ENCODE measurements at places on chromosomes 1 and 21. TPM values are rescaled to one million over a fixed set of nuclear protein-coding genes. Genes with fewer than 3 reads are reported as not detected.
A peak's percentile ranks its signal among the peaks of the same experiment; 100 is the strongest.

- no peaks in the 10 kb centered on the region for H3K36me3 ChIP-seq
- H3K4me3 ChIP-seq = no peak overlapping the region
- H3K4me1 ChIP-seq = no peaks in the 10 kb centered on the region
- DNase-seq = peak; percentile 77
- no peak overlapping the region for H3K27ac ChIP-seq
- H3K27me3 ChIP-seq = no peaks in the 10 kb centered on the region
These were observed 32.8 kb upstream of the IFNAR2 start for GRCh38 chr21:33196941-33197374.

- DNase-seq = no peak
- H3K27ac ChIP-seq = no peak overlapping the region
- H3K4me1 ChIP-seq = no peaks in the 10 kb centered on the region
- H3K4me3 ChIP-seq = no peak overlapping the region
These were observed 25.1 kb downstream of the RHBG start for GRCh38 chr1:156394082-156394481.

DNA sequence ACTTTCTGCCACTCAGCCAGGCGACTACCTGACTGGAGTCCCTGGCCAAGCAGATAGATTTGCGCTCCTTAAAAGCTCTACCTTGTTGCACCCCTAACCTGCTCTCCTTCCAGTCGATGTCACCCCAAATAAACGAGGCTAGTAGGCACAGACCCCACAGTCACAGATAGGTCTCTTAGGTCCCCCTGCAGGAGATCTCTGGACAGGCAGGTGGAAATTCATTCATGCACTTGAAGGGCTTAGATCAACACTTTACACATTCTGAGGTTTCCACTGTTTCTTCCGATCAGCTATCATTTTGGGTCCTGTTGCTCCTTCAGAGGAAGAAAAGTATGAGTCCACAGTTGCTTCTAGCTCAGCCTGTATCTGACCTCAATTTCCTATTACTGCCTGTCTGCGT lies 272.6 kb upstream of the FMN2 start:
- H3K27ac ChIP-seq = no peak overlapping the region
- H3K4me1 ChIP-seq = peaks cover 8% of the 10 kb centered on the region
- no peaks in the 10 kb centered on the region for H3K36me3 ChIP-seq
- H3K4me3 ChIP-seq = no peak overlapping the region
- DNase-seq = no peak
- H3K27me3 ChIP-seq = no peaks in the 10 kb centered on the region

DNA sequence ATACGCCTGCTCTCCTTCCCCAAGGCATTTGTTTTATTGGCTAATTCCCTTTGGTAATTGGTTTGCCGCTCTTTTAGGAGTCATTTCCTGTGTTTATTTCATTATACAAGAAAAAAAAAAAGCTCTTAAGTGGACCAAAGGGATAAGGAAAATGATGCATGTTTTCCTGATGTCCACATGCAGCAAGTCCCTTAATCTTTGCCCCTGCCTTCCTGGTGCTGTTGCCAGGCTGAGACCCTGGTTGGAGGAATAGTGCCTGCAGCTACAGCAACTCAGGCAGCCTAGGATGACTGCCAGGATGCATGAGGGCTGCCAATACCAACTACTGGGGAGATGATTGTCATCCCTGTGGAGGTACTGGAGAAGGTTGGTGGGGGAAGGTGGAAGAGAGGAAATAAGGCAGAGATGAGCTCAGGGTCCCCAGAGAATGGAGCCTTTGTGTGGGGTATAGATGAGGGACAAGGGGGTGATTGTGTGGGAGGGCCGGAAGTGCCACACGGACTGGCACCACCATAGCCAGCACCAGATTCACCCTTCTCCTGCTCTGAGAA lies 6.1 kb upstream of the GATAD2B start:
- no peaks in the 10 kb centered on the region for H3K27me3 ChIP-seq

GRCh38 chr1:6507037-6507428 lies 15.6 kb upstream of the PLEKHG5 start:
- H3K27ac ChIP-seq = no peak overlapping the region
- H3K4me3 ChIP-seq = no peak overlapping the region
- H3K27me3 ChIP-seq = no peaks in the 10 kb centered on the region
- H3K4me1 ChIP-seq = peaks cover 2% of the 10 kb centered on the region

- no peak overlapping the region for H3K27ac ChIP-seq
- H3K4me3 ChIP-seq = no peak overlapping the region
- no peaks in the 10 kb centered on the region for H3K36me3 ChIP-seq
- no peaks in the 10 kb centered on the region for H3K27me3 ChIP-seq
These were observed 45.2 kb upstream of the RXRG start for GRCh38 chr1:165490175-165490574.

DNA sequence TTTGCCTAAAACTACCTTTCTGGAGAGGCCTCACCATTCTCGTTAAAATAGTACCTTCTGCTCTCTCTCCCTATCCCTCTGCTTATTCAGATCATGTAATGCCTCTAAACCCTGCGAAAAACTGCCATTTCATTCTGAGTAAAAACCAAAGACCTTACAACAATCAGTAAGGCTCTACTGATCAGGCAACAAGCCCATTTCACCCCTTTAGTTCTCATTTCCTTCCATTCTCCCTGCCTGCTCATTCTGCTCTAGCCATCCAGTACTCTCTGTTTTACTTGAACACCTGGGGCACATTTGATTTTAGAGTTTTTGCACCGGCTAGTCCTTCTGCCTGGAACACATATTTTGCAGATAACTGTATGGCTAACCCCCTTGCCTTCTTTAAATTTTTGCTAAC lies 187.8 kb downstream of the COQ8A start:
- H3K27me3 ChIP-seq = no peaks in the 10 kb centered on the region
- no peak overlapping the region for H3K4me3 ChIP-seq
- DNase-seq = no peak
- H3K27ac ChIP-seq = no peak overlapping the region
- no peaks in the 10 kb centered on the region for H3K4me1 ChIP-seq

DNA sequence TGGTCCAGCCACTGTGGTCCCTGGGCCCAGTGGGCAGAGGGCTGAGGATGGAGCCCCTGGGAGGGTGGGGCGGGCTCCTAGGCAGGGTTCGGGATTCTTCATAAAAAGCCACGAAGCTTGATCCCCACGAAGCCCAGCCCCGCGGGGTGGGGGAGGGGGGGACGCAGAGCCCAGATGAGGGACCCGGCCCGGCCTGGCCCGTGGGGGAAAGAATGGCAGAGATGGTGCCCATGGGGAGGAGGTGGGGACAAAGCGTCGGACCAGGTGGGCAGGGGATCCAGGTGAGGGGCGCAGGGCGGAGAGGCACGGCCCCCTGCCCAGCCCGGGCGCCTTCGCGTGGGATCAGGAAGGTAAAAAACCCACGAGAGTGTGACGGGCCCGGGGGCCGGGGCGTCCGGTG lies 6.0 kb upstream of the SMIM12 start:
- no peaks in the 10 kb centered on the region for H3K36me3 ChIP-seq
- DNase-seq = no peak
- H3K27ac ChIP-seq = peak overlapping the region; percentile 74
- peaks cover 13% of the 10 kb centered on the region for H3K4me1 ChIP-seq

DNA sequence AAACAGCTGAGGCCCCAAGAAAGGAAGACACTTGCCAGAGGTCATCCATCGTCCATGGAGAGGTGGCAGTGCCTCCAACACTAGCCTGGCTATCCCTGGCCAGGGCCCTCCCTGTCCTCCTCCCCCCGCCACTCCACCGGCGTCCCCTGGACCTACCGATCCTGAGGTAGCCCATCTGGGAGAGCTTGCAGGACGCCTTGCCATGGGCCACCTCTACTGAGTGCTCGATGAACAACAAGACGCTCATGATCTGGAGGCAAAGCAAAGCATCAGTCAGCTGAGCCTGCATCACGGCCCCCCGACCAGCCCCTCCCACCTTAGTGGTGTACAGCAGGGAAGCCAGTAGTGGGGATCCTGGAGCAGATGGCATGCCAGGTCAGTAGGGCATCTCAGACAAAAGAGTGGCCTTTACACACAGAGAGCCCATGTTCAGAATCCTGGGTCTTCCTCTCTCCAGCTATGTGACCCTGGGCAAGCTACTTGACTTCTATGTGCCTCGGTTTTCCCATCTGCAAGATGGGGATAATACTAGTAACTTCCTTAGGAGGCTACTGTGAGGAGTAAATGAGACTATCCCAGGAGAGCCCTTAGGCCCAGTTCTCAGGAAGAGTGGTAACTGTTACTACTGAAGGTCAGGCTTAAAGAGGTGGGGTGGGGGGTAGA lies 15.1 kb downstream of the LAPTM5 start:
- no peak overlapping the region for H3K27ac ChIP-seq
- DNase-seq = no peak
- peaks cover 17% of the 10 kb centered on the region for H3K4me1 ChIP-seq
- no peak overlapping the region for H3K4me3 ChIP-seq
- no peaks in the 10 kb centered on the region for H3K27me3 ChIP-seq
- no peaks in the 10 kb centered on the region for H3K36me3 ChIP-seq

DNA sequence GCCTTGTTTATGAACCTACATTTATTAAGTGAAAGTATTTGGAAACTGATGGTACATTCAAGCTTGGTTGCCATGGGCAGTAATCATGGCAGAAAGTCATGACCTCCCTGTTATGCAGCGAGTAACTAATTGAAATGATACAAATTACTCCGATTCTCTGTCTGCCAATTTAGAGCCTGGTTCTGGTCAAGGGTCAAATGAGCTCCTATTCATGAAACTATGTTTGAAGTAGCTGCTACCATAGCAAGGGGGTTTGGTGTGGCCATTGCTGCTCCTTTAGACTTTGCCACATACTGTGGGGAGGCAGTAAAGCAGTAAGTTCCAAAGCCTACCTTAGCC lies 187.2 kb upstream of the FOXD3 start:
- no peak overlapping the region for H3K27ac ChIP-seq
- no peaks in the 10 kb centered on the region for H3K27me3 ChIP-seq
- H3K4me3 ChIP-seq = no peak overlapping the region
- no peaks in the 10 kb centered on the region for H3K4me1 ChIP-seq
- no peak for DNase-seq

GRCh38 chr1:6373961-6374720 lies 19.4 kb downstream of the ACOT7 start:
- no peak overlapping the region for H3K27ac ChIP-seq
- H3K4me3 ChIP-seq = no peak overlapping the region
- H3K4me1 ChIP-seq = no peaks in the 10 kb centered on the region
- H3K27me3 ChIP-seq = no peaks in the 10 kb centered on the region

DNA sequence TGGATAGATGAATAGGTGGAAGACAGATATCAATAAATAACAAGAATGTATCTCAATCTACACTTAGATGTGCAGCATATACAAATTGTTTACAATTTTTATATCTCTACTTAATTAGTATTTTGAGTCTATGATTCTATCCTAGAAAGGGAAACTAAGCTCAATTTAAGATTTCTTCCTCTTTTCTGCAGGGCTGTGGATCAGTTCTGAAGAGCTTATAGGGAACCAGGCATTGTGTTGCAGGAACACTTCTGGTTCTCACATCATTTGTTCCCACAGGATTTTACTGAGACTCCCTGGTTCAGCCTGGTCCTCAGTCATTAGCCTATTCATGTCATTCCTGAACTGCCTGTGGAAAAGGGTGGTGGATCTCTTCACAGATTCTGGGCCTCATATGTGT lies 105.8 kb downstream of the TNFSF18 start:
- no peak overlapping the region for H3K27ac ChIP-seq
- no peak overlapping the region for H3K4me3 ChIP-seq
- DNase-seq = no peak
- H3K27me3 ChIP-seq = no peaks in the 10 kb centered on the region

DNA sequence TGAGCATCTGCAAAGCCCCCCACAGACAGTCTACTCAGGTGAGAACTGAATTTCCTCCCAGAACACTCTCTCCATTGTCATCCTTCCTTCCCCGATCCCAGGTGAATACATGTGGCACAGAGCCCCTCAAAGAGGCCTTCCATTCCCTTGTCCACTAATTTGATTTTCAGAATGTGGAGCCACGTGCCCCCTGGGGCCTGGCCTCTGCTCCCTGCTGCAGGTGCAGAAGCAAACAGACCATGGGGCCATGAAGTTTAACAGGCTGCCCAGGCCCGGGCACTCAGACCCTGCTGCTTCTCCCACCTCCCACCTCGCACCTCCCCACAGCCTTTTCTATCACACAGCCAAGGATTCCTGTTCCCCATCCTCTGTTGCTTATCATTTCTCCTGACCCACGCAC lies 243.8 kb upstream of the RAB4A start:
- H3K27ac ChIP-seq = no peak overlapping the region
- H3K27me3 ChIP-seq = no peaks in the 10 kb centered on the region
- no peak overlapping the region for H3K4me3 ChIP-seq
- peaks cover 10% of the 10 kb centered on the region for H3K4me1 ChIP-seq
- no peak for DNase-seq
- H3K36me3 ChIP-seq = no peaks in the 10 kb centered on the region

GRCh38 chr1:21594935-21595897 lies 73.9 kb downstream of the RAP1GAP start:
- H3K4me1 ChIP-seq = no peaks in the 10 kb centered on the region
- no peaks in the 10 kb centered on the region for H3K36me3 ChIP-seq

DNA sequence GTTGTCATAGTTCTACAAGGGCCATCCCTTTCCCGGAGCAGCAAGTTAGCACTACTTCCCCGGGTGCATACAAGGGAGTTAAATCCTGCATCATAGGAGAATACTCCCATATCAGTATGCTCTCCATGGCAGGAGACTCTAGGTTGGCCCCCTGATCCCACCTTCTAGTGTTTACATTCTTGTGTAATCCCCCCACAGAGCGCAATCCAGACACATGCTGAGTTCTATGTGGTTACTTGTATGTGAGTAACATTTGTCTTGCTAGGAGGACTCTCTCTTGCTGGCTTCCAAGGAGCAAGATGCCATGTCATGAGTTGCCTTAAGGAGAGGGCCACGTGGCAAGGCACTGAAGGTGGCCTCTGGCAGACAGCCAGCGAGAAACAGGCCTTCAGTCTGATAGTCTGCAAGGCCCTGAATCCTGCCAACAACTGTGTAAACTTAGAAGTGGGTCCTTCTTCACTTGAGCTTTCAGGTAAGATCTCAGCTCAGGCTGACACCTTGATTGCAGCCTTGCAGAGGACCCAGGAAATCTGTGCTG lies 155.3 kb downstream of the CDC7 start:
- no peak for DNase-seq
- H3K27ac ChIP-seq = no peak overlapping the region
- no peaks in the 10 kb centered on the region for H3K36me3 ChIP-seq
- H3K4me3 ChIP-seq = no peak overlapping the region

- no peaks in the 10 kb centered on the region for H3K36me3 ChIP-seq
- H3K27ac ChIP-seq = no peak overlapping the region
- peaks cover 9% of the 10 kb centered on the region for H3K4me1 ChIP-seq
- no peak for DNase-seq
These were observed 70.2 kb downstream of the TOR3A start for GRCh38 chr1:179151908-179152682.

- no peak for DNase-seq
- H3K4me3 ChIP-seq = no peak overlapping the region
- no peak overlapping the region for H3K27ac ChIP-seq
- no peaks in the 10 kb centered on the region for H3K4me1 ChIP-seq
- H3K36me3 ChIP-seq = no peaks in the 10 kb centered on the region
These were observed 345.4 kb upstream of the NCAM2 start for GRCh38 chr21:20652846-20653245.

GRCh38 chr1:43172527-43172972 lies 420 bp downstream of the CFAP57 start:
- no peaks in the 10 kb centered on the region for H3K27me3 ChIP-seq
- H3K4me1 ChIP-seq = peaks cover 23% of the 10 kb centered on the region
- no peaks in the 10 kb centered on the region for H3K36me3 ChIP-seq
- no peak for DNase-seq
- H3K27ac ChIP-seq = no peak overlapping the region

- H3K27ac ChIP-seq = peak overlapping the region; percentile 49
- no peak for DNase-seq
- H3K36me3 ChIP-seq = no peaks in the 10 kb centered on the region
- H3K27me3 ChIP-seq = no peaks in the 10 kb centered on the region
These were observed 36.3 kb upstream of the CITED4 start for GRCh38 chr1:40898431-40898901.

NECAP2 gene
- total RNA-seq = 41.7 TPM

SEMA6C gene
- 10.1 TPM for total RNA-seq

SMIM1 gene
- not detected for total RNA-seq

PLPP3 gene
- 236 TPM for total RNA-seq

PYCR2 gene
- total RNA-seq = 47.4 TPM

CHRM3 gene
- 1.2 TPM for total RNA-seq
